ENCODE measurements at places on chromosomes 3 and 15. TPM values are rescaled to one million over a fixed set of nuclear protein-coding genes. Genes with fewer than 3 reads are reported as not detected.

THBS1 gene
- 2,126 TPM for total RNA-seq

RAB7A gene
- 73.1 TPM for total RNA-seq

ITIH3 gene
- not detected for total RNA-seq

GOLGA6D gene
- not detected for total RNA-seq

RHCG gene
- not detected for total RNA-seq

BNC1 gene
- total RNA-seq, result 1.5 TPM

ATP13A4 gene
- total RNA-seq, result 0.07 TPM

DPPA2 gene
- not detected for total RNA-seq

LMLN gene
- total RNA-seq, result 3.7 TPM

DNAH12 gene
- total RNA-seq, result under 0.01 TPM

TMEM45A gene
- 2.5 TPM for total RNA-seq

MYZAP gene
- 9.4 TPM for total RNA-seq

MSL2 gene
- total RNA-seq, result 15.5 TPM

MAPK6 gene
- total RNA-seq, result 35.1 TPM

SPTBN5 gene
- 2.3 TPM for total RNA-seq

EXD1 gene
- total RNA-seq, result not detected

RAB6B gene
- total RNA-seq, result 1.1 TPM

UCN2 gene
- not detected for total RNA-seq

ADIPOQ gene
- not detected for total RNA-seq

BFSP2 gene
- not detected for total RNA-seq

TGM4 gene
- 0.07 TPM for total RNA-seq

DZIP1L gene
- 4.9 TPM for total RNA-seq

RGMA gene
- not detected for total RNA-seq

GABRR3 gene
- not detected for total RNA-seq

NTRK3 gene
- not detected for total RNA-seq

RARRES1 gene
- total RNA-seq, result 5.1 TPM

C3orf70 gene
- 3.1 TPM for total RNA-seq

C3orf22 gene
- not detected for total RNA-seq

CCR2 gene
- total RNA-seq, result not detected

TMEM207 gene
- not detected for total RNA-seq

CPNE9 gene
- total RNA-seq, result 0.30 TPM

Measured in mammary microvascular endothelial cell (primary cell).